ENCODE measurements at places on chromosomes 3 and 15.
A peak's percentile ranks its signal among the peaks of the same experiment; 100 is the strongest.

DNA sequence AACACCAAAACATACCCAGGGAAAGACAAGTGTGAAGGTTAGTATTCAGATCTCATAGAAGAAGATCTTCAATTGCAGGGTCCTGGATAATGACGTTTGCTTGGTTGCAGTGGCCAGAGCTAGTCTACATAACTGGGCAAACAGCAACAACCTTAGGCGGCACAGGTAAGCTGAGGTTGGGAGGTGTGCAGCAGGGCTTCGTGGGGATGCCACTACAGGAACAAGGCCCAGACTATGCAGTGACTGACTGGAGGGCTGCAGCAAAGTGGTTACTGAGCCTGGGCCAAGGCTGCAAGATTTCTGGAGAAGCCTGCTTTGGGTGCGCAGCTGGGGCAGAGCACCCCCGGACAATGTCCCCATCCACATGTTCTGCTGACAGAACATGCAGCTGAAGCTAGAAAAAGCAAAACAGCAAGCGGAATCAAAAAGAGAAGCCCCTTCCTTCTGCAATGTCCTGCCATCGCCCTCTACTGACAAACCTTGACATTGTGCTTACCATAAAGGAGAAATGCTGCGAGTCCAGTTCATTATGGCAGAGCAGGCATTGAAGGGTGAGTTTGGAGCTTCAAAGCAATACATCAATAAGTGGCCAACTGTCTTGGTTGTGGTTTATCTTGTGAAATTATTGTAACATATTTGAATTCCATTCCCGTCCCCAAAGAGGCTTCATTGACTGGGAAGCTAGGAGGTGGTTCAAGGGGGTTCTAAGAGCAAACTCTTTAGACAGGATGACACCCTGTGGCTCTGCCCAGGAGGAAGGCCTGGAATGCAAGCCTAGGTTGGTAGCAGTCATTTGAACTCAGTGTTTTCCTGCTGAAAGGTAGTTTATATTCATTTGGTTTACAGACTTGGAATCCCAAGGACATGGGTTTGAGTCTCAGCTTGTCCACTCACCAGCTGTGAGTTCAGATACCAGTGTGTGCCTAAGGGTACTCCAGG is 217.0 kb downstream of the PDCD6IP start:
- DNase-seq = no peak

DNA sequence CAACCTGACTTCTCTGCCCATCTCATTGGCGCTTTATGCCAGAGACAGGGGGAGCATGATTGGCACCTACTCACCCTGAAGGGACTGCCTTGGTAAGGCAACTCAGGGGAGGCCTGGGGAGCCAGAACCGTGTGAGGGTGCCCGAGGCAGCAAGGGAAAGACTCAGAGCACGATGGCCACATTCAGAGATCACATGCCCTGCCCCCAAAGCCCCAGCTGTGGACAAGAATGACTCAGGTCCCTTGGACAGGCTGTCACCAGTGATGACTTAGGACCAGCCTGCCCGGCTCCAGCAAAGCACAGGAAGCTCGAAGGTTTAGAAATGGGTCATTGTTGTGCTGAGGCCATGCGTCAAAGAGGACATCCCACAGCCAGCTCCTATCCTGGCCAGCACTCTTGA is 49.1 kb upstream of the LIMD1 start:
- DNase-seq = no peak

DNA sequence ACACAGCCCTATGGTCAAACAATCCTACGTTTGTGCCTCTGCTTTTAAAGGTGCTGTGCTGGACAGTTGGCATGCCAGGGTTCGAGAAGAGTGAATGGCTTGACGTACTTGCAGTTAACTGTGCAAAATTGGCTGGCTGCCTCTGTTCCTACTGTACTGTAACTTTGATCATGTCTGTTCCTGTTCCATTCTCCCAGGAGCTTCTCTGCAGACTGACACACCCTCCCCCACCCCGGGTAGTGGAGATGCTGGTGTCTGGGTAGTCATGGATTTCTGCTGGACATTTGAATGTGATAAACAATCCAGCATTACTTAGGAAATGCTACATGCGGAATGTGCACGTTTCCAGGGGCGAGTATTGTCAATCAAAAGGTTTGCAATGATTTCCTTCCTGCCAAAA is 6.5 kb upstream of the VILL start:
- DNase-seq = no peak

DNA sequence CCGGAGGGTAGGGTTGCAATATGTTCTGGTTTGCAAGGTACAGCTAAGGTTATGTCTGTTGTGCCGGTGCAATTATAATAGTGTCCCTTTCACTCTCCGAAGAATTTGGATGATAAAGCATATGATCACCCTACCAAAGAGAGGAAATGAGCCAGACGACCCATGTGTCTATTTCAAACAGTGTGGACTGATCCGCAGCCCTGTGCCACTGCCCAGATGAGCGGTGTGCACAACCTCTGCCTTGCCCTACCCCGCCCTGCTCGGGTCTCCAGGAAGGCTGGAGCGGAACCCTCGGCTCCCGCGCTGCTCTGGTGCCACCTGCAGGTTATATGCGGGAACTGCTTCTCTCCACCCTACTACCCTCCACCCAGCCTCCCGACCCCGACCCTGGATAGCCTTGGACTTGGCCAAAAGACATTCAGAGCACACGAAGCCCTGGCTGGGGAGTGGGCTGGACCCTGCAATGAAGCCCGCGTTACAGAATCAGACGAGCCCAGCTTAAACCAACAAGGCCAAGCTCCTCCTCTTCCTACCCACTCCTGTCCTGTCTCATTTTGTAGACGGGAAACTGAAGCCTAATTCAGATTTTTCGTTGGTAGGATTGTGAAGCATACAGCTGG is 68.4 kb upstream of the CHRNB4 start:
- DNase-seq = peak; percentile 2

- DNase-seq = no peak
These were observed 29.8 kb downstream of the PLA1A start for GRCh38 chr3:119627461-119627860.

DNA sequence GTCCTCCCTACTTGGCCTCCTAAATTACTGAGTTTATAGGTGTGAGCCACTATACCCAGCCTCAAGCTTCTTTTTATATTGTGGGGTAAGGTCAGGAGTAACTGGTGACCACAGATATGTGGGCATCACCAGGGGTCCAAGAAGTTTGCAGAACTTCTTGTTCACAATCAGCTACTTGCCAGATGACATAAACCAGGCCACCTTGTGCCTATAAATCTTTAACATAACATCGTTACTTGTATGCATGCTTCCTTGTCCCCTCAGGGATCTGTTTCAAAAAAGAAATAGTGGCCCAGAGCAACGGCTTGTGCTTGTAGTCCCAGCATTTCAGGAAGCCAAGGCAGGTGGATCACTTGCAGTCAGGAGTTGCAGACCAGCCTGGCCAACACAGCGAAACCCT is 115.1 kb upstream of the FAM174B start:
- DNase-seq = no peak

DNA sequence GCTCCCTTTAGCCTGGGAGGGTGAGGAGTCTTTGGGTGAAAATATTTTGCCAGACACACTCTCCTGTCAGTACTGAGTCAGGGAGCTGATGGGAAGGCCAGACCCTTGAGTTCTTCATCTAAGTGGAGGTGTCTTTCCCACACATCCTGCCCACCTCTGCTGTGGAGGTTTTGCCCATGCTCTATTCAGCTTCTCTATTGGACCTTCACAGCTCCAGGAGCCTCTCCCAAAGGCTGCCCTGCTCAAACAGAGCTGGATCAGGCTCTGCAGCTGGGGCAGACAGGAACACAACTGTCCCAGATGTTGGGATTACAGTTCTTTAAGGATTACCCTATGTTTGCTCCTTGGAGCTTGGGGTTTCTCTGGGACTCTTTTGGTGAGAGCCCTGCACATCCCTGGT is 77.9 kb downstream of the SPSB4 start:
- no peak for DNase-seq

GRCh38 chr3:59300733-59301132 is 250.9 kb upstream of the CFAP20DC start:
- DNase-seq = no peak

- DNase-seq = no peak
These were observed 28.2 kb upstream of the GBE1 start for GRCh38 chr3:81789691-81790090.

- DNase-seq = peak; percentile 76
These were observed at the start of gene MFSD1 for GRCh38 chr3:158801696-158802408. Gene MFSD1, plus strand, starts transcription at chr3:158802054. Its CDS starts 99 bp downstream, at chr3:158802153.

DNA sequence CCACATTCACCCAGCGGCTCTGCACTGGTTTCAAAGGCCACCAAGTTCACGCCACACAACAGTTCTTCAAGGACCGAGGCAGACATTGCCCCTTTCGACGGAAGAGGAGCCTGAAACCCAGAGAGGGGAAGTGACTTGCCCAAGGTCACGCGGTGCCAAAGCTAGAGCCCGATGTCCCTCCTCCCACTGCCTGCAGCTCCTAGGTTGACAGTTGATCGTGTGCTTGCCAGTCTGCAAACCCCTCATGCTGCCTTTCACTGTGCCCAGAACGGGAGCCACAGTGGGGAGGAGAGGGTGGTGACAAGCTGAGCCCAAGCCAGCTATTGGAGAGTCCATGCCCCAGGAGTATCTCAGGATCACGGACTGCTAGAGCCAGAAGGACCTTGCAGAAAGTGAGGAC is 230.9 kb downstream of the XXYLT1 start:
- DNase-seq = no peak

DNA sequence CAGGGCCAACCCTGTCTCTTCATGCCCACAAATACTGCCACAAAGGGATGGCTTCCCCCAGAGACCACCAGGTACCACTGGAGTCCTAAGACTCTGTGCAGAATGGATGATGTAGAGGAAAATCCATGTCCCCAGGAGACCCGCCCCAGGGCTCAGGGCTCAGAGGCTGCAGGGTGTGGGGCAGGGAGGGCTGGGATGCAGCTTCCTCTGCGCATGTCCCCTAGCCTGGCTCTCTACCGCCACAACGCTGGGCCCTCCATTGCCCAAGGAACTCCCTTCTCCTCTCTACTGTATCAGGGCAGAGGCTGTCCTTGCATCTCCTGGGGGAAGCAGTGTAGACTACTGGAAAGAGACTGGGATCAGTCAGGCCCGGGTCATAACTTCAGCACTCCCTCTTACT is 19.5 kb upstream of the TICRR start:
- DNase-seq = no peak

DNA sequence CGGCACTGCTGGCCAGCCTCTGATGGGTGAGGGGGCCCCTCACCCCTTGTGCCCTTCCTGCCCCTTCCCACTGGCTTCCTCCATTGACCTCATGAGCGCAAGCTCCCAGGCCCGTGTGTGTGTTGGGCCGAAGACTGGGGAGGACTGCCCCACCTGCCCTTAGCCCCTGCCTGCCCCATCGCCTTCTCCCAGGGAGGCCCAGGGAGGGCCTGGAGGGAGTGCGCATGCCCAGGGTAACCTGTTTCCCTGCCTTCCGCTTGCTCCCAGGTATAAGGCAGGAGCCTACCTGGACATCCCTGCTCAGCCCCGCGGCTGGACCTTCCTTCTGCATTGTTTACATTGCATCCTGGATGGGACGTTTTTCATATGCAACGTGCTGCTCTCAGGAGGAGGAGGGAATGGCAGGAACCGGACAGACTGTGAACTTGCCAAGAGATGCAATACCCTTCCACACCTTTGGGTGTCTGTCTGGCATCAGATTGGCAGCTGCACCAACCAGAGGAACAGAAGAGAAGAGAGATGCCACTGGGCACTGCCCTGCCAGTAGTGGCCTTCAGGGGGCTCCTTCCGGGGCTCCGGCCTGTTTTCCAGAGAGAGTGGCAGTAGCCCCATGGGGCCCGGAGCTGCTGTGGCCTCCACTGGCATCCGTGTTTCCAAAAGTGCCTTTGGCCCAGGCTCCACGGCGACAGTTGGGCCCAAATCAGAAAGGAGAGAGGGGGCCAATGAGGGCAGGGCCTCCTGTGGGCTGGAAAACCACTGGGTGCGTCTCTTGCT is 8.8 kb downstream of the DLL4 start:
- DNase-seq = no peak

DNA sequence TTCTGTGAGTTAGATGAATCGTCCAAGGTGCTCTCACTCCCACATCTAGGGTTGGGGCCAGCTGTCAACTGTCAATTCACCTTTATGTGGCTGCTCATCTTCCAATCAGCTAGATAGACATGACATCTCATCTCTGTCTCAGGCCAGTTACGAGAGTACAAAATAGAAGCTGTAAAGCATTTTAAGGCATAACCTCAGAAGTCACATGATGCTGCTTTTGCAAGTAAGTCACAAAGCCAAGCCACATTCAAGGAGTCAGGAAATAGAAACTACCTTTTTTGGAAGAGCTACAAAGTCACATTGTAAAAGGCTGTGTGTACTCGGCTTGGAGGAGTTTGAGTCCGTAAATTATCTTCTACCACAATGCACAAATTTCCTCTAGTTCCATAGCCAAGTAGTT is 5.1 kb upstream of the CCR1 start:
- DNase-seq = no peak

- DNase-seq = no peak
These were observed at the start of gene MYO5C for GRCh38 chr15:52295421-52296001. Gene MYO5C, minus strand, starts transcription at chr15:52295804. Its CDS starts 168 bp downstream, at chr15:52295636.

DNA sequence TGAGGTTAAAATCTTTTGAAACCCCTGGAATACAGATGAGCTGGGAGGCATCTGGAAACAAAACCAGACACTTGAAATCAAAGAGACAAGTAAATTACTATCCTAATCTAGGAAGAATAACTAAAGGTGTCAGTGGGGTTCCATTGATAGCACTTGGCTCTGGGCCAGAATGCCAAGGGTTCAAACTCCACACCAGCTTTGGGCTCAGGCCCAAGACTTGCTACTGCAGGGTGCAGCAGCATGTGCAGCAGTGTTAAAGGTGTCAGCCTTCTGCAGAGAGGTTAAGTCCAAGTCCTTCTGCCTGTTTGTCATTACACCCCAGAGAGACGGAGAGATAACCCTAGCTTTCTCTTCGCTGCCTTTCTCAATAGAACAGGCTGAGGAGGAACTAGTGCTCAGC is 273.9 kb downstream of the TIGIT start:
- DNase-seq = no peak

GRCh38 chr3:122921791-122922651 is 105.5 kb downstream of the SEMA5B start:
- DNase-seq = no peak

- no peak for DNase-seq
These were observed 24.8 kb upstream of the MBNL1 start for GRCh38 chr3:152243721-152244516.

DNA sequence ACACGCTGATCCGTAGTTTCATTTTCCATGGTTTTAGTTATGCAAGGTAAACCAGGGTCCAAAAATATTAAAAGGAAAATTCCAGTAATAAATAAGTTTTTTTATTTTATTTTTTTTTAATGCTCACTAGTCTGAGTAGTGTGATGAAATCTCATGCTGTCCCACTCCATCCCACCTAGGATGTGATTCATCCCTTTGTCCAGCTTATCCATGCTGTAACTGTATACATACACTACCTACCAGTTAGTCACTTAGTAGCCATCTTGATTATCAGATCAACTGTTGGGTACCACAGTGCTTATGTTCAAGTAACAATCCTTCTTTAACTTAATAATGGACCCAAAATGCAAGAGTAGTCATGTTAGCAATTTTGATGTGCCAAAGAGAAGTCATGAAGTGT is 75.2 kb downstream of the ESYT3 start:
- no peak for DNase-seq

GRCh38 chr15:80835336-80835735 is 56.2 kb downstream of the CEMIP start:
- no peak for DNase-seq

Measured in AG09319 (cell line).